ENCODE measurements at places on chromosomes 3 and 15.

GRCh38 chr3:124217542-124217941 lies 225.6 kb upstream of the ROPN1 start:
- DNase-seq = no peak

DNA sequence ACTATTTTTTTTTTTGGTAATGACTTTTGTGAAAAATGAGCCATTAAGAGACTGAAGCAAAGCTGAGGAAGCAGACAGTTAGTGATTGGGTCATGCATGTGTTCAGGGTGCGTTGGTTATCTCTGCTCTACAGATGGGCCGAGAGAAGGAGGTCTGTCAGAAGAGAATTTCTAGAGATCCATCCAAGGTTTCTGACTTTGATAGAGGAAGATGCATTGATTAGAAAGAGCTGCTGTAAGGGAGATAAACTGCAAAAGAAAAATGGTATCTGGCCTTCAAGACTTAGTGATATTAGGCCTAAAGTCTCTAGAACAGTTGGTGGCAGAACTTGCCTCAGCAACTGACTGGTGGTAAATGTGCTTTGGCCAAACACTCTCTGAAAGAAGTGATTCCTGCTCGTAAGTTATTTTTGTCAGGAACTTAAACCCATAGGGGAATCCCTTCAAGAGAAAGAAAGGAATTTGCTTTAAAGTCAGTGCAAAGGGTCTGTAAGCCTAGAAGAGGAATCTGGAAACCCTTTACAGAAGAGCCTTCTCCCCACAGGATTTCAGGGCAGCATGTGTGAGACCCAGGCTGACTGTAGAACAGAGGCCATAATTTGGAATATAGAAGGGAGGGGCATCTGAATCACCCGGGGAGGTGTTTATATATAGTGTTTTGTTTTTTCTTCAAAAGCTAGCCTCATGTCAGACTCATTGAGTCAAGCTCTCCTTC lies 67.8 kb downstream of the OPA1 start:
- DNase-seq = no peak

GRCh38 chr3:3556078-3556477 lies 243.2 kb upstream of the LRRN1 start:
- no peak for DNase-seq

GRCh38 chr15:70382762-70383458 lies 285.2 kb upstream of the TLE3 start:
- DNase-seq = no peak

- DNase-seq = no peak
Observed at GRCh38 chr3:86563400-86563970, 427.5 kb downstream of the VGLL3 start.

DNA sequence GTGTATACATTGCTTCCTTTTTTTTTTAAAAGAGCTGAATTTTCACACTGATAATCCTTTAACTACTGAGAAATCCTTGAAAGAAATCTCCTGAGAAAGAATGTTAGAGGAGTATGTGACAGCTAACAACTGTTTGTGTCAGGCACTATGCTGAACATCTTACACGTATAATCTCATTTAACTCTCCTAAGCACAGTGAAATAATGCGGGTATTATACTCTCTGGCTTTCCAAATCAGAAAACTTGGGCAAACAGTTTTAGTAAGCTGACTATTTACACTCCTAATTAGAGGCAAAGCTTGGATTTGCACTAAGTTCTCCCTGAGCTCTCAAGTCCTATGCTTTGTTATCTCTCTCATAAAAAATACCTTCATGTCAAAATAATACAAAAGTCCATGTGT lies 69.3 kb downstream of the SMARCC1 start:
- no peak for DNase-seq

GRCh38 chr3:157859541-157859940 lies 246.7 kb downstream of the SHOX2 start:
- no peak for DNase-seq

DNA sequence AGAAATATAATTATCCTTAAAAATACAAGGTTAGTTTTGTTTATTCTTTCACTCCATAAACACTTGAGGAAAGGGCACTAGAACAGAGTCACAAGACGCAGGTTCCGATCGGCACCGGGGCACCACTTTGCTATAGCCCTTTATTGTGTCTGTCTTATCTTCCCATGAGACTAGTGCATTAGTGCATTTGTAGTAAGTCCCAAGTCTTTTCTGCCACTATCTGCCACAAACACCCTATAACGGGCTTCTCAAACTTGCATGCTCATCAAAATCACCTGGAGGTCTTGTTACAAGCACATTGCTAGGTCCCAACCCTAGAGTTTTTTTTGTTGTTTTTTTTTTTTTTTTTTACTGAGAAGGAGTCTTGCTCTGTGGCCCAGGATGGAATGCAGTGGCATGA lies 213.1 kb downstream of the FOXP1 start:
- DNase-seq = no peak

- DNase-seq = no peak
Observed at GRCh38 chr3:99999536-99999935, 114.8 kb downstream of the FILIP1L start.

DNA sequence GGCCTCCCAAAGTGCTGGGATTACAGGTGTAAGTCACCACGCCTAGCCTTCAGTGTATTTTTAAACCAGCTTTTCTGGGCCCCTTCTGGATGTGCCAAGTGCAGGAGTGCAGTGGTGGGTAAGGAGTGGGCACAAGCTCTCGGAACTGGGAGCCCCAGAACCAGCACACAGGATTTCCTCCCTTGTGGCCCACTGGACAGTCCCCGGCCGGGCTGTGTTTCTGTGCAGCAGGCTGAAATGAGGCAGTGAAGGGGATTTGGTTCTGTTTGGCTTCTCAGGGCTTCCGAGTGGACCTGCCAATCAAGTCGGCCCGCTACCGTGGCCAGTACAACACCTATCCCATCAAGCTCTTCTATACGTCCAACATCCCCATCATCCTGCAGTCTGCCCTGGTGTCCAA lies 14.4 kb downstream of the SEC61A1 start:
- DNase-seq = no peak

DNA sequence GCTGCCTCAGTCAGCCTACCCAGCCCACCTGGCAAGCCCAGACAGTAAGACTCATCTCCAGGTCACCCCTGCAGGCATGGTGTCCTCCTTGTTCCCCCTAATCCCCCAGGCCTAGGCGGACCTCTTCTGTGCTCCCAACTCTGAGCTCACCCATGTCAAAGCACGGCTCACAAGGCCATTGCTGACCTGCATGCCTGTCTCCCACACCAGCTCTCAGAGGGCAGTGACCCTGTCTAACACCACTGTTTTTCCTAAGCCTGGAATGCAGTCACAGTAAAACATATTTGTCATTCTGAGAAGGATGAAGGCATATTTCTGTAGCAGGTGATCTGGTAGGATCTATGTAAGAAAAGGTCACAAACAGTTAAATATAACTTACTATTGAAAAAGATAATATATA lies 110.3 kb upstream of the HACD2 start:
- no peak for DNase-seq

DNA sequence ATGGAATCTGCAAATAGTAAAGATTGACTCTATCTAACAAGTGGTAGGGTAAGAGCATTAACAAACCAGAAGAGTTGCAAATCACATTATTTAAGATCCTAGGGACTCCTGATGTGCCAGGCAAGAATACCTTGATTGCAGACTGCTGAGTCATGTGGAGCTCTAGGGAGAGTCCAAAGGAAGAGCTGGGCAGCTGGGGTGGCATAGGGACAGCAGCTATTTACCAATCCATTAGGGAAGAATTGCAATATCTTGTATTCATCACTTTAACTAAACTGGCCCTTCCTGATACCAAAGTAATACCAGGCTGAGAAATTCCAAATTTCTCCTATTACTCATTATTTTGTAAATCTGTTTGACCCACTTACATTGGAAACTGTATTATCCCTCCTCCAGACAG lies 52.2 kb upstream of the ACP3 start:
- no peak for DNase-seq

DNA sequence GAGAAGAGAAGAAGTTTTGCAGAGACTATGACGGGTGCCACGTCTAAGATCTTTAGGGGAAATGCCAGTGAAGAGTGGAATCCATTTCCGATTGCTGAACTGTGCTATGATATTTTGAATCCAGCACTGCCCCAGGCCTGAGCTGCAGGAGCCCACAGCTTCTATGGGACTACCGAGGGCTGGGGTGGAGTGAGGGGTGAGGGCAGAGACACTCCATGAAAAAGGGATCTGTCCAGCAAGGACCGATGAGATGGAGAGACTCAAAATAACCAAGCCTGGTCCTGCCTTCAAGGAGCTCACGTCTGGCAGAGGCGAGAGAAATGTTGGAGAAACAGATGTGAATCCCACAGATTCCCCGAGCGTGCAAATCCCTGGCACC lies 79.8 kb upstream of the MEF2A start:
- no peak for DNase-seq

DNA sequence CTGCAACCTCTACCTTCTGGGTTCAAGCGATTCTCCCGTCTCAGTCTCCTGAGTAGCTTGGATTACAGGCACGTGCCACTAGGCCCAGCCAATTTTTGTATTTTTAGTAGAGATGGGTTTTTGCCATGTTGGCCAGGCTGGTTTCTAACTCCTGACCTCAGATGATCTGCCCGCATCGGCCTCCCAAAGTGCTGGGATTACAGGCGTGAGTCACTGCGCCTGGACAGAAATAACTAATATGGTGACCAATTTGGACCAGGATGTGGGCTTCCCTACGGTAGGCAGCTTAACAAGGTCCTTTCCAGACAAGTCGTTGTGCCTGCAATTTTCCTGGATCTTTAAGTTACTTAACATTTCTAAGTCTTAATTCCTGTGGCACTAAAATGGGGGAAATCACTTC lies 14.8 kb downstream of the WDR53 start:
- DNase-seq = no peak

DNA sequence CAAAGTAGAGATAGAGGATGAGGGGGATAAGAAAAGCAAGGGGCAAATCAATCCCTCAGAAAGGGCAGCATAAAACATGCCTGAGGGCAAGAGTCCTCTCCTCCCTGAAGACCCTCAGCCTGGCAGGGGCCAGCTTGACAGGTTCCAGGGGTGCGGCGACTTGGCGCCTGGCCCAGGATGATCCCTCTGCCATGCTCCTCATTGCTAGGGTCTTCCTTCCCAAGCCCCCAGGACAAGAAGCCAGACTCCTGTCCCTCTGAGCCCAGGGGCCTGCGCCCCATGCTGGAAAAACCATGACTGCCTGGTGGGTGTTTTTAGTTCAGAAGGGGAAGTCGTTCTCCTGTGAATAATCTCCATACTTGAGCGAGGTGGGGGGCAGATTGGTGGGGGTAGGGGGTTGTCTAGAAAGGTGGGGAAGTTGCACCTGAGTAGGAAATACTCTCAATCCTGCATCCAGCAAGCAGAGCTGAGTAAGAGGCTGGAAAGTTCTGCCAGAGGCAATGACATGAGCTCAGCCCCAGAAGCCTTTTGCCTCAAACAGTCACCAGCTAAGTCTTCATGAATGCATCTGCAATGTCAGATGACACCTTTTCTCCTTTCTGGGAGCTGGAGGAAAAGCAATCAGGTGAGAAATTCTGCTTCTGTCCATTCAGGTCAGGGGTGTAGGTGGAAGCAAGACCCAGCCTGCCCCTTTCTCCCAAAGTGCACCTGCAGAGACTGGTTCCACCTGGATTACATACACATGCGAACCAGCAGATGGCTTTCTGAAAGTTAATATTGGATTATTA lies 18.3 kb downstream of the SLC12A8 start:
- DNase-seq = no peak

DNA sequence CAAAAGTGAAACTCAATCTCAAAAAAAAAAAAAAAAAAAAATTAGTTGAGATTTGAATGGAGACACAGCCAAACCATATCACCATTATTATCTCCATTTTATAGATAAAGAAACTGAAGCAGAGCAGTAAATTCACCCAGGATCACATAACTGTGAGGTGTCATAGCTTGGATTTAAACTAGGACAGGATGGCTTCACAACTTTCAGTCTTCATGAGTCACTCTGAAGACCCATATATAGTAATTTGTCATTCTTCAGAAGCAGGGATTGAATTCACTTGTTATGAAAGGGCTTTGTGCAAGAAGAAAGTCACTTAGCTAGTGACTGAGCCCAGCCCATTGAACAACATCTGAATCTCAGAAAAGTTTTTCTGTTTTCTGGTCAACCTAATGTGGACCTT lies 60.5 kb upstream of the LRIG1 start:
- no peak for DNase-seq

DNA sequence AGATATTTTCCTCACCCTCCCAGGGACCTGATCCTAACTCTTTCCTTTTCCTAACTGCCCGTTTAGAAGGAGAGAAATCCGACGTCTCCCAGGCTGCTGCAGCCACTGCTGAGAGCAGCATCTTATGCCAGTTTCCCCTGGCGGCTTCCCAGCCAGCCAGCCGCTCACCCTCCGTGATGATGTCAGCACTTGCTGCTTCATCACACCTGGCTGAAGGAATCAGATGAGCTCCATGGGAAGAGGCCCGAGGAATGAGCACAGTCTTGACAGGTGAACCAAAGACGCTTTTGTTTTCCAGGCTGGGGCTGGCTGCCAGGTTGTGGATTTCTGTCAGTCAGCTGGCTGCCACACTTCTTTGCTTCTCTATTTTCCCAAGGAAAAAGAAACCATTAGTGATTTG lies 445.1 kb upstream of the RBMS3 start:
- DNase-seq = no peak

GRCh38 chr15:85607842-85608241 lies 186.9 kb downstream of the KLHL25 start:
- DNase-seq = no peak

DNA sequence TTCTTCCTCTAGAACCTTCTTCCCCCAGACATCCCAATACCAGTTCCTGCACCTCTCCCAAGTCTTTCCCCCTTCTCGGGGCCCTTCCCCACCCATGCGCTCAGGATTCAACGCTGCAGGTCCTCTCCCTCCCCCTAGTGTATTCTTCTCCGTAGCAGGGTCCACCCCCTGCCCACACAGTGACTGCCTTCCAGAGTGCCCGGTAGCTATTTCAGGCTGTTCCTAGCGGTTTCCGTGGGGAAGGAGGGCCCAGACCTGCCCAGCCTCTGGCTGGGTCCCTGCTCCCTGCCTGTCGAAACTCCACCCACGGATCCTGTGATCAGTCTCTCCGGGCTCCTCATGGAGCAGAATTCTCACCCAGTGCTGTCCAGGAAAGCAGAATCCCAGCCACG lies 45.2 kb upstream of the SEC61A1 start:
- DNase-seq = no peak

DNA sequence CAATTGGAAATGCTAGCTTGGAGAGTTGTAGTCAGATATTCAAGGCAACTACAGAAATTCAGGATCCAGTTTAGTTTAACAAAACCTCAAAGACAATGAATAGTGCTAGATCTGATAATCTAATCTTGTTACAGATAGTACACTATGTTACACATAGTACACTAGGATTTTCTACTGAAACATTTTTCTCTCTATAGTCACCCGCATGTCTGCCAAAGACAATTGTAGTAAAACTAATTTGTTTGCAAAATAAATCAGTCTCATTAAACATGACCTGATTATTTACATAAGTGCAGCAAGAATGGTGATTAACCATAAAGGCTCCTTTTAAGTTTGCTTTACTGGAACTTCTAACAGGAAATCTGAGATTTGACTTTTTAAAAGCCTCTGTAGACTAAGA lies 52.0 kb downstream of the ILDR1 start:
- no peak for DNase-seq

- DNase-seq = no peak
Observed at GRCh38 chr3:197793247-197793646, 2.2 kb downstream of the LRCH3 start.

- DNase-seq = no peak
Observed at GRCh38 chr15:66692391-66692790, 9.6 kb upstream of the SMAD6 start.

GRCh38 chr15:90650117-90650955 lies 66.8 kb upstream of the BLM start:
- DNase-seq = no peak

GRCh38 chr3:170962411-170962810 lies 54.0 kb upstream of the EIF5A2 start:
- no peak for DNase-seq

- no peak for DNase-seq
Observed at GRCh38 chr3:159637883-159638542, 350.6 kb upstream of the IL12A start.

All from activated T-helper 1 cell treated with anti-CD3 and anti-CD28 coated beads, Interleukin-2, amount 50 U/mL, for 16 hours (primary cell).